ENCODE measurements at places on chromosomes 3 and 15.

DNA sequence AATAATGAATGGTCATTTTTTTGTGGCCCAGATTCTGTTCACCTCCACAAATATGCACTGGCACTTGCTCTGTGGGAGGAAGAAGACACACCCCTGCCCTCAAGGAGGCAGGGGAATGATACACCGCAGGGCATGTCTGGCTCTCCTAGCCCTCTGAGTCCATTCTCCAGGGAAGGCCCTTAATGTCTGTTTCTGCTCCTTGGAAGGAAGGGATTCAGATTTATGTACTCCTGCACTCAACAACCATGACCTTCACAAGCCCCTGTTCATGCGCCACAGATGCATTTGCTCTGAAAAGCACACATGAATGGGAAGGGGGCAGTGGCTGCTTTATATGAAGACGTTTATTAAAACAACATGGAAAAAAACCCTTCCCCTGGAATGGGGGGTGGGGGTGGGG lies 333.8 kb downstream of the EPHB1 start:
- DNase-seq: no peak

- no peak for DNase-seq
These were observed 435.3 kb downstream of the TUSC7 start for GRCh38 chr3:117144853-117145252.

DNA sequence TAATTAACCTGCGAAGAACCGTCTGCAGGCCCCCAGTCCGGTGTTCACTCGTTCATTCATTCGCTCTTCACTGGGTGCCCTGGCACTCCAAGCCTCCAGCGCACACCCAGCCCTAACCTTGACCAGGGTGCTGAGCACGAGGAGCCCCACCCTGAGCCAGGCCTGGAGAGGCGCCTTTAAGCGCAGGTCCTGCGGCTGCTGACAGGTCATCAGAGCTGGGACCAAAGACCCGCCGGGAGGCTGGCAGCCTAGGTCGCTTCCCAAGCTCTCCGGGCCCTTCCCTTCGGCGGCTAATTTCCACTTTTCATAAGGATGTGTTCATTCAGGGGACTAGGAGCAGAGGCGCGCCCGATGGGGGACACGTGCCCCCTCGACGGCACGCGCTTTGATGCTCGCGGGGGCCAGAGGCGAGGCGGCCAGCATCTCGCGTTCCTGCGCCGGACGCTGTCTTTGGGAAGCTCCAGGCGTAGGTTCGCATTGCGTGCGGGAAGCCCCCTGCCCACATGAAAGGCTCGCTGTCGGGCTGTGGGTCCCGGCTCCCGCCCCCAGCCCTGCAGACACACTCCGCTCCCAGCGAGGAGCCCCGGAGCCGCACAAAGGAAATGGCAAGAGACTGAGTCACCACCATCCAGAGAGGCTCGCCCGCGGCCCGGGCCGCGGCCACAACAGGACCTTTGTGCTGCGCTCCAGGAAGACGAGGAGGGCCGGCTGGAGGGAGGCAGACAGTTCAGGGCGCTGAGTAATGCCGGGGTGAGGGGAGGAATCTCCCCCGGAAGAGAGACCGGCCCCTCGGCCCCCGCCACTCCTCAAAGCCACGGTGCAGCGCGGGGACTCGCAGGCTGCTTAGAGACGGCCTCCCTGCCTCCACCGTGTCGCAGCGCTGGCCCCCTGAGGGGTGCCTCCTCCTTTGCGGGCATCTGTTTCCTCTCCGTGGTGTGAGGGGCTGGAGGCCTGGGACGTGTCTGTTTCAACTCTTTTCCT lies 266.4 kb upstream of the HES1 start:
- DNase-seq: no peak

DNA sequence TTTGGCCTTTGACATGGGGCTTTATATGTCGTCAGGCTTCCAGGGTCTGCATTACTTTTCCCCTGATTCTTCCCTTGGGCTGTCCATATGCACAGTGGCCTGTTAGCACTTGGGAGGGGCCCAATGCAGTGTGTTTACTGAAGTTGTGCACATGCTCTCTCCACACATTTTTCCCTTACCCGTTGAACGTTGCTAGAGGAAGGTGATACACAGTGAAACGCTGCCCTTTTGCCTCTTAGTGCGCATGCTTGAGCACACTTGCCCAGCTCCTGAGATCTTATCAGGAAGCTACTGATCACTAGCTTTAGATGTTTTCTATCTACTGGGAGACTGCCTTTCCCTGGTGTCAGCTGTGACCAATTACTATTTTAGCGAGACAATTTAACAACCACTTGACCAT lies 1198.0 kb downstream of the ROBO1 start:
- DNase-seq: no peak

GRCh38 chr15:81133782-81134461 lies at the start of gene CFAP161:
Gene CFAP161 (plus strand): TSS chr15:81134270. CDS start chr15:81134330, 60 bp downstream.
- peak; percentile 68 for DNase-seq

GRCh38 chr3:119255214-119255613 lies 14.5 kb upstream of the B4GALT4 start:
- DNase-seq: no peak

DNA sequence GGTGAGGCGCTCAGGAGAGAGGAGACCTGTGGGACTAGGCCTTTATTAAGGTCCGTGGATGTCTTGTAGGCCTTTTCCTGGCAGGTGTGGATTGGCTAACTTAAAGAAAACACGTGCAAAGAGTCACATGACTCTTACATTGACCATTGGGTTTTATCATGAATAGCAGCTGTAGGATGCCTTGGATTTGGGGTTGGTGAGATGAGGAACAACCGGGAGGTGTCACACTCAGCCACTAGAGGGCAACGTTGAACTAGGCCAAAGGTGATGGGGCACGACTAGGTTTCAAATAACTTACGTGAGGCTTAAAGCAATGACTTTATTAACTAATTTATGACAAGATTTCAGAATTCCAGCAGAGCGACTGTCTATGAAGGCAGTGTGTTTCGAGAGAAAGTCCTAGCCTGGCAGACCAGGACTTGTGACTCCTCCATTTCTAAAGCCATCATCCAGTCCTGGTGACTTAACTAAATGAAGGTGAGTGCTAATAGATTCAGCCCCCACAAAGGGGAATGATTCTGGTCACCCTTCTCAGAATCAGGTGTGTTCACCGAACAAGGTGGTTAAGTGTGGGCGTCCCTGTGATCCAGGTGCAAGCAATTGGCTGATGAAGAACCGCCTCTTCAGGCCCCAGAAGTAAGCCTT lies 345.6 kb downstream of the MCTP2 start:
- DNase-seq: no peak

GRCh38 chr3:52126500-52126899 lies 27.7 kb downstream of the POC1A start:
- no peak for DNase-seq

DNA sequence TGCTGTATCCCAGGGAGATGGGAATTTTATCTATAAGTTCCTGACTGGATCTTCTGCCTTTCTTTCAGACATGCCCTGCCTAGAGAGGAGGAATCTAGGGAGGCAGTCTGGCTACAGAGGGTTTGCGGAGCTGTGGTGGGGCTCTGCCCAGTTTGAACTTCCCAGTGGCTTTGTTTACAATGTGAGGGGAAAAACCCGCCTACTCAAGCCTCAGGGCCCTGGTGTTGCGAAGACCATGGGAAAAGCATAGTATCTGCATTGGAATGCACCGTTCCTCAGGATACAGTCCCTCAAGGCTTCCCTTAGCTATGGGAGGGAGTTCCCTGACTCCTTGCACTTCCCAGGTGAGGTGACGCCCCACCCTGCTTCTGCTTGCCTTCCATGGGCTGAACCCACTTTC lies 168.7 kb downstream of the TMEM108 start:
- DNase-seq: no peak

DNA sequence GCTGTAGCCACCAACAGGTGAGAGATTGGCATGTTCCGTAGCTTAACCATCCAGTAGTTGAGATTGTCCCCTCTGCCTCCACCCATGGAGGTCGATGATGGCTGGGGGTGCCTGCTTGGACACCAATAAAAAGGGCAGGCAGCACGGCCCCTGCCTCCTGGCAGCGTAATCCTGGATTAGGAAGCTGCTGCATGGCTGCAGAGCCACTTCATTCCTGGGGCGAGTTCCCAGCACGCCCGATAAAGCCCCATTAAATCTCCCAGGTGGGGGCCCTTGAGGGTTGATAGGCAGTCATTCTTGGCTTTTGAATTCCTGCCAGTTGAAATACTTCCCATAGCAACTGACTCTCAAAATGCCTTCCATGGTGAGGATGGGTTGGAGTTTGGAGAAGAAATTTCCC lies 67.8 kb downstream of the PLXNA1 start:
- no peak for DNase-seq
